ENCODE measurements at places on chromosomes 12 and 14. TPM values are rescaled to one million over a fixed set of nuclear protein-coding genes. Genes with fewer than 3 reads are reported as not detected.

The TSPAN11 gene
- 5.5 TPM for polyA plus RNA-seq

The MYF6 gene
- polyA plus RNA-seq = 0.17 TPM

The OASL gene
- 0.12 TPM for polyA plus RNA-seq

The MTERF2 gene
- polyA plus RNA-seq = 34.2 TPM

The TWF1 gene
- polyA plus RNA-seq = 82.5 TPM

- DNase-seq = no peak
Observed at GRCh38 chr12:129186952-129187351, 333.7 kb downstream of the GLT1D1 start.

- no peak for DNase-seq
Observed at GRCh38 chr12:82855872-82856271, 169.2 kb downstream of the TMTC2 start.

- no peak for DNase-seq
Observed at GRCh38 chr12:132289356-132290202, 39.8 kb downstream of the GALNT9 start.

DNA sequence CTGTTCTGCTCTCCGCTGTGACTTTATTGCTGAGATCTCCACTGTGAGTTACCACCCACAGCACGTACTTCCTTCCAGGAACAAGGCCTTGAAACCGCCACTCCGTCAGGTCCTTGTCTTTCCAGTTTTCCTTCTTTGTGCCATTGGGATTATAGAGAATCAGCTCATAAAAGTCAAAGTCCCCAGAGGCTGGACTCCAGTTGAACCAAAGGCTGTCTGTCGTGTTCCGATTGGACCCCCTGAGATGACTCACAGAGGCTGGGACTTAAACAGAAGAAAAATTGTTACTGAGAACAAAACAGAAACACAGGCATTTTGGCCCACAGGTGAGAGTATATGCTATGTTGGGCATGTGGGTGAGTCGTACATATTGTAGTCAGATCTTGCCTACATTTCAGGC is 76.6 kb downstream of the PTPRB start:
- no peak for DNase-seq

GRCh38 chr14:43898687-43899086 is 608.4 kb downstream of the FSCB start:
- no peak for DNase-seq

GRCh38 chr12:26090836-26091510 is 33.9 kb downstream of the BHLHE41 start:
- DNase-seq = no peak

- DNase-seq = no peak
Observed at GRCh38 chr14:103705118-103705503, 10.1 kb downstream of the XRCC3 start.

DNA sequence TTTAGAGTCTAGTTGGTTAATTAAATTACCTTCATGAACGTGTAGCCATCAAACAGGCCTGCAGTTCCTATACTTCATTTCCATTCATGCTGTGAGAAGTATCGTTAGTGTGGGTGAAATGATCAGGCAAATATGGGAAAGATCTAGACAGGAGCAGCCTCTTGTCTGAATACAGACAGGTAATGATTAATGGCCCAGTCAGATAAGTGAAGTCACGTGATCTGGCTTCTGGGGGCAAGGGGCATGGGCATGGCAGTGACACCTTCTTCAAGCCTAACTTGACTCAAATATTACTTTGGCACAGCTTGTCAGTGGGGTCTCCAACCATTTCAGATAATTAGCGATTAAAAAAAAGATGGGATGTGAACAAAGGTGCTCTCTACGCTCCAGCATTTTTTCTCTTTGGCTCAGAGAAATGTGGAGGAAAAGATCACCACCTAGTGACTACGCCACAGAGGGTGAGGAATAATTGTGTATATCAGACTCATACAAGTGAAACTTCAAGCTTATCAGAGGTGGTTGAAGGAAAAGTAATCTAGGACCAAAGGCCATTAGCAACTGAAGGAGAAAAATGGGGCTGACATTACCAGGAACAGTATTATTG is 17.8 kb downstream of the GUCY2C start:
- no peak for DNase-seq
